Left renal pelvis (tissue), 4 donors: ENCODE measurements at places on chromosomes 7 and 10.

DNA sequence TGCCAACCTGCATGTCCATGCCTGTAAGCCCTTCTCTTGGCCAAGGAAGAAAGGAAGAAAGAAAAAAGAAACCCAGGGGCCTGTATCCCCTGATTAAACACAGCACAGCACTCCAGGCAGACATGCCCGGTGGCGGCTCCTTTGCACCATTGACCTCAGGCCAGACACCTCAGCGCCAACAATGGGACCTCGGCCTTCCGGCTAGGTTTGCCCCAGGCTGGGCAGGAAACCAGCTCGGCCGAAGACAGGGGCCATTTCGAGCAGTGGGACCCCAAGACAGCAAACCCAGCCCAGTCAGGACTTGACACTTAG, 2.8 kb downstream of the HOXA10 start:
- no peak for DNase-seq

DNA sequence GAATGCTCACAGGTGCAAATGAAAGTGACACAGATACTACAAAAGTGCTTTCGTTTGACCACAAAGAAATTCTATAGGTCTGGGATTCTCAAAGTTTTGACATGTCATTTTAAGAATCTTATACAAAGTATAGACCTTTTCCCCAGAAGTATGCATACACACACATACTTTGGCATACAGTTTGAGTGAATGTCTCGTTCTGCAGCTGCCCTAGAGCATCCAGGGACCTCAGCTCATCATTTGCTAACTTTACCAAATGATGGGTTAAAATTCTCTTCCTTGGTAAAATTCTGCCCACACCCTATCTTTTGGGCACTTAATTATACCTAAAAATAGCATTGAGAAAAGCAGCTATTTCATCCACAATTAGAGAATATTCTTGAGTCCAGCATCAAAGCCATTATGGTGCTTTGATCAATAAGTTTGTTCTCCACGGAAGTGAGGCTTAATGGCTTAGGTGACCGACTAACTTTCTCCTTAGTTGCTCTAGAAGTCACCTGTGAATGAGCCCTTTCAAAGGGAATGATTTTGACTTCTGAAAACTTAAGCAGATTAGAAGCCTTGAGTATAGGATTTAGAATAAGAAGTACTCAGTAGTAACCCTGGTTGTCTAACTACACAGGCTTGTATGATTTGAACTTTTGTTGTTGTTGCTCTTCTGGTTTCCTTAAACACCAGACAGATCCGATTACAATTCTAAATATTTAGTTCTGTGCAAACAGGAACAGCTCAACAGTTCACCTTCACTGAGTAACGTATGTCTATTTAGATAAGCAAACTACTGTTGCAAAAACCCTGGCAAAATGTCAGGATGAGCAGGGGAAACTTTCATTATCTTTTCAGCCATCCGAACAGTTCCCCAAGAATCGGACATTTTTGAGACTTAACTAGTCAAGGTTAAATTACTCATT, 70.6 kb downstream of the CNNM2 start:
- no peak for DNase-seq

DNA sequence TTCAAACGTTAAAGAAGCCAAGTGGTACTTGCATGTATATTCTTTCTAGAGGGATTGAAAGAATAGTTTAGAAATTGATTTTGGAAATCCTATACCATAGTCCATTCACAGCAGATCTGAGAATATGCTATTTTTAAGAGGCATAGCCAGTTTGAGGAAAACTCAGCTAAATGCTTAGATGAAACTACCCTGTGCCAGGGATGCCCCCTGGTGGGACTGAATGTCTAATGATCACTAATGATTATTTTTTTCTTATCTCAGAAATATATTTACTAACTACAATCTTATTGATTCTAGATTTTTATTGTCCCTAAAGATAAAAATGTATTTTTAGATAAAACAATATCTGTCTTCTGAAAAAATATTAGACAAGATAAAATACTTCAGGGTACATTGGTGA, 844.9 kb upstream of the PHF14 start:
- DNase-seq = no peak

- DNase-seq = peak; percentile 50
These were observed 79.7 kb downstream of the DLG5 start for GRCh38 chr10:77846718-77847311.

- DNase-seq = no peak
These were observed 36.3 kb downstream of the SLC25A13 start for GRCh38 chr7:96285579-96285978.

- DNase-seq = no peak
These were observed 62.8 kb upstream of the COL13A1 start for GRCh38 chr10:69738858-69739435.

DNA sequence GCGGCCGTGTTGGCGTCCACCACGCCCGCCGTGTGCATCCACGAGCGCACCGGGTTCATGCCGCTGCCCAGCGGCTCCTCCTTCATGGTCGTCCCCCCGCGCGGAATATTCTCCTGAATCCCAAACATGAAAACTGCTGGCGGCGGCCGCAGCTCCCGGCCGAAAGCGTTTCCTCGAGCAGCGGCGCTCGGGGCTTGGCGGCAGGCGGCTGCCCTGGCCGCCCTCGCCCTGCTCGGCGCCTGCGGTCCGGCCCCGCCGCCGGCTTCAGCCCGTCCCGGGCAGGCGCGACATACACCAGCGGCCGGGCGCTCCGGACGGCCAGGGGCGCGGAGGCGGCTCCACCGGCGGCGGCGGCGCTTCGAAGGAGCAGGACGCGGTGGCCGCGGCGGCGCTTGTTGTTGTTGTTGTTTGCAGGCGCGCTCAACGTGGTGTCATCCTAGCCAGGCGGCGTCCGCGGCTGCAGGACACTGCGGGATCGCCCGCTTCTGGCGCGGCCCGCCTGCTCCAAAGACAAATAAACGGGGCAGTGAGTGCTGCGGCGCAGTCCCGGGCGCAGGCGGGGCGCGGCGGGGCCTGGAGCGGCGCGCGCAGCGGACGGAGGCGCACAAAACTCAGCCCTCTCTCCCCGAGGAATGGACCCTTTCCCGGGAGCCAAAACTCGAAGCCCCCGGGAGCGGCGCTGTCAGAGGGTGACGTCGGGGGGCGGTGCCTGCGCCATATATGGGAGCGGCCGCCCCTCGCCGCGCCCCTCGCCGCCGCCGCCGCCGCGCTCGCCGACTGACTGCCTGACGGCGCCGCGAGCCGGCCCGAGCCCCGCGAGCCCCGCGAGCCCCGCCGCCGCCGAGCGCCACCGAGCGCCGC, at the start of gene EBF3:
EBF3 (minus strand) TSS at position 634 of the 861 bp plus-strand sequence; CDS start at position 128, 506 bp downstream.
- DNase-seq = no peak

DNA sequence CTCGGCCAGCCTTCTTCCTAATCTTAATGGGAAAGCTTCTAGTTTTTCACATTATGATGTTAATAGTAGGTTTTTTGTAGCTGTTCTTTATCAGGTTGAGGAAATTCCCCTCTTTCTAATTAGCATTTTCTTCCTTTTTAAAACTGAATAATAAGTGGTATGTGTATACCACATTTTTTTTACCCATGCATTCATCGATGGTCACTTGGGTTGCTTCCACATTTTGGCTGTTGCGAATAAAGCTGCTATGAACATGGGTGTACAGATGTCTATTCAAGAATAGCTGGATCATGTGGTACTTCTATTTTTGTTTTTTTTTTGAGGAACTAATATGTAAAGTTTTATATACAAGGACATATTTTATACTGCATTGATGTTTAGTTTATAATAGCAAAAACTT, 44.3 kb downstream of the NRF1 start:
- DNase-seq = no peak

DNA sequence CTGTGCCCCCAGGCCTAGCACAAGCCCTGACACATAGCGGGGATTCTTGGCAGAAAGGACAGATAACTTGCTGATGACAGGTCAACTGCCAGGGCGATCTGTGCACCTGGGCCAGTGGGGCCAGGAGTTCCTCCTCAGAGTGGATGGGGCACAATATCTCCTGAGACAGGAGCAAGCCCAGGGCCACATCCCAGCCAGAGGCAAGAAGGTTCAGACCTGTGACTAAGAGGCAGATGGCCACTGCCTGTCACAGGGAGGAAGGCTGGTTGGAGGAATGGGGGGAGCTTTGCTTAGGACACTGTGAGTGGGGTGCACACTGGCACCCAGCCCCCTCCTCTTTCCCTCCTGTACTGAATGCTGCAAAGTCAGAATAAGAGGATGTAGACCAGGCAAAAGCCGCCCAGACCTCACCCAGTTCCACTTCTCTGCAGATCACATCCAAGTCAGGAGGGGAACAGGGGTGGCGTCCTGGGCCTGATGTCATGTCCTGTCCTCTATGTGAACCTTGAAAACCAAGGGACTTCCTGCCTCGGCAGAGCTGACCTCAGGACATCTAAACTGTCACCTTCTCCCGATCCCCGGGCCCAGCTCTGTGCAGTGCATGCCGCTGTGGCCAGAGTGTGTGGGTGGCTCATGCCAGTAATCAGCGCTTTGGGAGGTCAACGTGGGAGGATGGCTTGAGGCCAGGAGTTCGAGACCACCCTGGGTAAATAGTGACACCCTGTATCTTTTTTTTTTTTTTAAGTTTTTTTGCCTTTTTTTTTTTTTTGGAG, 1.3 kb downstream of the GUSB start:
- DNase-seq = no peak

GRCh38 chr7:104926601-104927041, 87.4 kb upstream of the KMT2E start:
- peak; percentile 58 for DNase-seq

DNA sequence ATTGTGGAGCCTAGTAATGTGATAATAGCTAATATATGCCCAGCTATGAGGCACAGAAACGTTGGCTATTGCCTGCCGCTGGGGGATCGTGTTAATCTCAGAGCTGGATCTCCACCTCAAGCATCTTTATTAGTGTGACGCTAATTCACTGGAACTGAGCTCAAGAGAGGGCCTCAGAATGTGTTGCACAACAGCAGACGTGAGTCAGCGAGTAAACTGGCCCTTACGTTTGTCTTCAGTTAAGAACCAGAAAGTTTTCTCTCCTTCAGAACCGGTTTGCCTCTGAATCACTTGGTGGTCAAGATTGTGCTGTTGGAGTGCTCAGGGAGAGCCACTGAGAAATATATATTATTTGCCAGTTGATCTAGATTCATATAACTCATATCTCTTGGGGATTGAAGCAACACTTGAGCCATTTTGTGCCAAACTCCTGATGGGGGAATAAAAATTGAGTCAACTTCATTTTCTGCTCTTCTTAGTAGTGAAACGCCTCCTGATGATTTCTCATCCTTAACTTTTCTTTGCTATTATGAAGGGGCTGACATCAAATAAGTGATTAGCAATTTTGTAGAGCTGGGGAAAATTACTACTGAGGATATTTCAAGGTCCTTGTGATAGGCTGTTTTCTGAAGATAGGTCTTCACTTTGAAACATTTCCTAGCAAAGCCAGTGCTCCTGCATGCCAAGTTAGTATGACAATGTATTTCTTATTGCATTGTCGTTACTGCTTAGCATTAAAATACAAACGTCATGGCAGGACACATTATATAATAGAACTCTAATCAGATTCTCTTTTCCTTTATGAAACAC, 22.3 kb downstream of the BZW2 start:
- DNase-seq = no peak

- no peak for DNase-seq
These were observed 220.5 kb upstream of the AOAH start for GRCh38 chr7:36944838-36945237.

GRCh38 chr10:22849077-22849805, 78.6 kb upstream of the ARMC3 start:
- DNase-seq = no peak

DNA sequence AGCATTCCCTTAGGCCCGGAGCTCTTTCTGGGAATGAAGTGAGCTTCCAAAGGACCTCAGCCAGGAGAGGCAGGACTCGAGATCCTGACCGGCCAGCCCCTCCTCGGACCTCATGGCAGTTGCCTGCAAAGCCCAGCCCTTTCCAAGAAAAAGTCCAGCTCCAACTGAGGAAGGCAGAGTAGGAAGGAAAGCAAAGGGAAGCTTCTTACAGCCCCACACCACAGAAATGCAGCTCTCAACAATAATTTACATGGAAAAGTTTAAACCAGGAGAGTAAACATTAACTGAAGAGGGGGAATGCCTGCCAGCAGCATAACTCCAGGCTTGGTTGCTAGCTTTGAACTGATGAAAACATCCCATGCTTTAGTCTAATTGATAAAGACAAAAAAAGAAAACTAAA, 153.9 kb upstream of the PFKP start:
- DNase-seq = no peak

- DNase-seq = no peak
These were observed 130.1 kb downstream of the SND1 start for GRCh38 chr7:127782075-127782474.

- DNase-seq = no peak
These were observed 158.1 kb upstream of the PITRM1 start for GRCh38 chr10:3330663-3331062.

- no peak for DNase-seq
These were observed 18.3 kb upstream of the RALA start for GRCh38 chr7:39605087-39605486.

GRCh38 chr10:119658274-119658673, 7.1 kb downstream of the BAG3 start:
- no peak for DNase-seq

DNA sequence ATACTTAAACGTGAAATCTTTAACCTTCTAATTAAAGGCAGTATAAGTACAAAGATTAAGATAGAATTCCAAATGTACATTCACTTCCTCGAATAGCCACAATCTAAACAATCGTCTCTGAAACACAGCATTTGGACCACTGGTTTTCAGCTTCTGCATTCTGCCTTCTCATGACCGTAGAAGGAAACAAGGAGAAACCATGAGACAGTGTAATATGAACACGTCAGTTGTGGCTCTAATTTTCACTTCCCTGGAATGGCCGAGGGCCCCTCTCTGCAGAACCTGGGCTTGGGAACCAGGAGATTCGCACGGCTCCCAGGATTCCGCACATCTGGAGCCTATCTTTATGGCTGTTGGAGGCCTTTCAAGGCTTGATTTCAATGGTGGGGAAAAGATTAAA, 189.3 kb downstream of the KLF6 start:
- no peak for DNase-seq

DNA sequence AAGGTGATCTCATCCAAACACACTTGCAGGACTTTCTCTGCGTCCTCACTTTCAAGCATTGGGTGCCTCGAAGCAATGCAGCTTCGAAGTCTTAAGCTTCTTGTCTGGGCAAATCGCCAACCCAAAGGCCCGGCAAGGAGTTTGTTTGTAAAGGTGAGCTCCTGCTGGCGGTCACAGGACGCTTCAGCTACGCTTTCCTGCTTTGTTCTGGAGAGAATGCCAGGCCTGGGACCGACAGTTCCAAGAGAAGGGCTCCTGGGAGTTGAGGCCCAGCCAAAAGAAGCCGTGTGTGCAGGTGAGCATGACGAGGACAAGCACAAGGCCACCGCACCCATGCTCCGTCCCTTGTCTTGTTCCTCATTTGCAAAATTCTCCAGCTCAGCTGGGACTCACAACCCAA, 106.6 kb upstream of the DOCK1 start:
- DNase-seq = no peak

GRCh38 chr7:127588697-127589482, 679 bp downstream of the ARF5 start:
- peak; percentile 36 for DNase-seq

GRCh38 chr10:61883371-61884025, 18.0 kb upstream of the ARID5B start:
- DNase-seq = no peak

GRCh38 chr7:9863545-9863944, 1110.1 kb upstream of the PHF14 start:
- DNase-seq = no peak
